ENCODE measurements at places on chromosomes 11 and 22. TPM values are rescaled to one million over a fixed set of nuclear protein-coding genes. Genes with fewer than 3 reads are reported as not detected.
A peak's percentile ranks its signal among the peaks of the same experiment; 100 is the strongest.

DNA sequence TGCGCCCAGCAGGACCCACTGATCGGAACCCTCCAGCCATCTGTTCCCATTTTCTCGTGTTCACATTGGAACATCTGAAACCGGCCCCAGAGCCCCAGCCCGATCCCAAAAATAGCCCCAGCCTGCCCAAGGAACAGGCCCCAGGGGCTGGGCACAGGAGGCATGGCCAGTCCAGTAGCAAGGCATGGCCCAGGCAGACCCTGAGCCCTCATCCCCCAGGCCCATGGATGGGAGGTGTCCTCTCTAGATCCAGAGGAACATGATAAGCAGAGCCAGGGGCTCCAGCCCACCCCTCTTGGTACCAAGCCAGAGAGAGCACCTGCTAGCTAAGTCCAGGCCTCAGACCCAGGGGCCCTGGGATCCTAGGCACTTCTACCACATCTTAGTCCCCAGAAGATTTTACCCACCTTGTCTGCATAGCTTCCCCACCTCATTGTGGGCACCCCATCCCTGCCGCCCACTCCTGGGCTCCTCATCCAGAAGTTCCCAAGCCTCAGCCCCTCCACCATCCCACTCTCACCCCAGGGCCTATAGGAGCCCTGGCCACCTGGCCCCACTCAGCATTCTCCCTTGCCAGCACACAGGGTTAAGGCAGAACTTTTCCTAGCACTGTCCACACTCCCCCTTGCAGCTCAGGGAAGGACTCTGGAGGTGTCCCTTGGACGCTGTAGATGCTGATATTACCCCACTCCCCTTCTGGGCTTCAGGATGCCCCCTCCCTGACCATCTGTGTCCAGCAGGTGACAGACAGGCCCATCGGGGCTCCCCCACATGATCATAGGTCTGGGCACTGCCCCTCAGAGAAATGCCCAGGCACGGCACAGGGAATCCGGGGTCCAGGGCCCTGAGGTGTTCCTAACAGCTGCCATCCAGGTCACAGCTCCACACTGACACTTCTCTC, 9.5 kb downstream of the BCL9L start:
- DNase-seq = no peak

RTN3 gene
- total RNA-seq = 45.0 TPM

DNA sequence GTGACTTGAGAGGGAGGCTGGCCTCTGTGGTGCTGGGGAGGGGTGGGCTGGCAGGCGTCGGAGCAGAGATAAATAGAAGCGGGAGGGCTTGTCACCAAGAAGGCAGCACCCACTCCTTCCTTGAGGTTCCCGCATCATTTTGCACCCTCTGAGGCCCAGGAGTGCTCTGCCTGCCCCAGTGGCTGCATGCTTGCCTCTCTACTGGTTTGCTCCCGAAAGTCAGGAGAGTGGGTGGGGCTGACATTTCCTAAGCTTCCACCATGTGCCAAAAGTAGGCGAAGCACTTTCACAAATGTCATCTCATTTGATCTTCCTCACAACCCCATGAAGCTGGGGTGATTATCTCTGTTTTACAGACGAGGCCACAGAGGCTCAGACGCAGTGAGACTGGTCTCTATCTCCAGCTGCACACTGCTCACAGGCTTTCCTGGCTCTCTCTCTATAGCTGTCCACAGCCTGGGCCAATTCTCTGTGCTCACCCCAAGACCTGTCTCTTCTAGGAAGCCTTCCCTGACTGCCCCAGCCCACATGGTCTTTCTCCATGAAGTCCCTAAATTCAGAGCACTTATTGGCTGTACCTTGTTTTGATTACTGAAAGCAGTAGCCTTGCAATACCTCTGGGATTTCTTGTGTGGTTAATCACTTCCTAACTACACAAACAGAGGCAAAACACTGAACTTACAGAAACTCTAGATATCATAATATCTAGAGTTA, 2.6 kb upstream of the UCP3 start:
- no peak for DNase-seq

PGA5 gene
- total RNA-seq = not detected

- DNase-seq = no peak
These were observed 133.5 kb downstream of the CD44 start for GRCh38 chr11:35272391-35272902.

DNA sequence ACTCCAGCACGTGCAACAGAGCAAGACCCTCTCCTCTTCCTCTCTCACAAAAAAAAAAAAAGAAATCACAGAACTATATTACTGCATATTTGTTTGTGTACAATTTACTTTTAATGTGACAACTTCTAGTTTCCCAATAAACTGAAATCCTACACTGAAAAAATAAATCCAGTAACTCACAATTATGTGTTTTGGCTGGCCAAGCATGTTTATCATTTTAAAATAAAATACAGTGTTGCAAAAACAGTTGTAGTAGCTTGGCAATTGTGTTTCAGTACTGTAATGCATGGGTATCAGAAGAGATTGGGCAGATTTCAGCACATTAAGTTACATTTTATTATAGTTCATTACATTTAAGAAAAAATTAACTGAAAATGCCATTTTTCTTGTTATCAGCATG, 344.9 kb downstream of the ETS1 start:
- DNase-seq = no peak

GRCh38 chr11:61972672-61973475, 5.4 kb upstream of the FTH1 start:
- DNase-seq = no peak

SCN2B gene
- total RNA-seq = 24.9 TPM

- no peak for DNase-seq
These were observed 8.4 kb downstream of the APOBEC3A start for GRCh38 chr22:38965614-38966379.

DNA sequence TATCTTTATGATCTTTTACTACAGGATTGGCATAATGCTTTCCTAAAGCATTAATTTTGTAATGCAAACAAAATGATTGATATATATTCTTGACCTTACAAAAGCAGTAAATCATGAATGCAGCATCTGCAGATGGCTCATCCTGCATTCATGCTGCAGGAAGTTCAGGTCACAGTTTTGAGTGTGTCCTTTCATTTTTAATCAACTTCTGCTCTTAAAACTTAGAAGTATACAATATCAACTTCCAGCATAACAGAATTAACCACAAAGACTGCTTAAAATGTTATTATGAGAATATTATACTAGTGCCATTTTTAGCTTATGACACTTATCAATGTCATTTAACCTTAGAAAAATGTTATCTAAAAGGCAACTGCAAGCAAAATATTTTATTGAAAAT, 54.0 kb downstream of the SLC36A4 start:
- DNase-seq = no peak

- DNase-seq = no peak
These were observed 126.5 kb downstream of the RASSF10 start for GRCh38 chr11:13135385-13136271.

- DNase-seq = no peak
These were observed 29.9 kb downstream of the ENDOD1 start for GRCh38 chr11:95119361-95120060.

TRIM64C gene
- not detected for total RNA-seq

GRCh38 chr11:94593030-94593429, 25.9 kb downstream of the PIWIL4 start:
- no peak for DNase-seq

DNA sequence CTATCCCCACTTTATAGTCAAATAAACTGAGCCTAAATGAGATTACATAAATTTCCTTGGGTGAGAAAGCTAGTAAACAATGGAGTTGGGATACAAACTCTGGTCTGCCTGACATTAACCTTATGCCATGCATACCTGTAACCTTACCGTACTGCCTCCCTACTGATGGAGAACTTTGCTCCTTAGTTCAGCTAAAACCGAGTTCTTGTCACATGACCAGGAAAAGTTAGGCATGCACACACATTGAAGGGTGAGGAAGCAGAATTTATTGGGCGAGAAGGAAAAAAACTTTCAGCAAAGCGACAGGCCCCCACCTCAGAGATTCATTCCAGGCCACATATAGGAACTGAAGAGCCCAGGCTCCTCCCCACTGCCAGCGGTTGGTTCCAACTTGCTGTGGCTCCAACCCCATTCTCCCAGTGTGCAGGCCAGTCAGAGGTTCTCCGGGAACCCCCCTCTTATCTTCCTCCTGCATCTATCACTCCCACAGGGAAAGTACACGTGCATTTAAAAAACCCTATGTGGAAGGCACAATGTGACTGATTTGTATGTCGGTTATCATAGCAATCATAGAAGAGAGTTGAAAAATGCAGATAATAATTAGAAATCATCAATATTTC, 3.2 kb upstream of the PIWIL4 start:
- no peak for DNase-seq

SLC7A4 gene
- 0.25 TPM for total RNA-seq

KCNJ11 gene
- 17.5 TPM for total RNA-seq

DNA sequence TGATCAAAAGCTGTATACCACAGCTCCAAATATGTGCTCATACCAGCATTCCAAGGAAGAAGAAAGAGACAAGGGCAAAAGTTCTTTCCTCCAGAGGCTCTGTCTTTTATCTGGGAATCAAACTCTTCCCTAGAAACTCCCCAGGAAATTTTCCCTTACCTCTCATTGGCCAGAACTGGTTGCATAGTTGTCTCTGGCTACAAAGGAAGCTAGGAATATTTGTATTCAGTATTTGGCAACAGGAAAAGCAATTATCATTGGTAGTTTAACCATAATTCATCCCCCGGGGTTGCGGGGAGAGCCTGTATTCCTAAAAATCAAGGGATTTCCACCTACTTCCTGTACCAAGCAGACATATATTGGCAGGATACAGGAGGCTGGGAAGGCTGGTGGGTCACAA, 10.5 kb upstream of the ZFTA start:
- DNase-seq = no peak

TMPRSS5 gene
- 0.47 TPM for total RNA-seq

GRCh38 chr11:132200353-132200936, 830.0 kb downstream of the NTM start:
- DNase-seq = no peak

DNA sequence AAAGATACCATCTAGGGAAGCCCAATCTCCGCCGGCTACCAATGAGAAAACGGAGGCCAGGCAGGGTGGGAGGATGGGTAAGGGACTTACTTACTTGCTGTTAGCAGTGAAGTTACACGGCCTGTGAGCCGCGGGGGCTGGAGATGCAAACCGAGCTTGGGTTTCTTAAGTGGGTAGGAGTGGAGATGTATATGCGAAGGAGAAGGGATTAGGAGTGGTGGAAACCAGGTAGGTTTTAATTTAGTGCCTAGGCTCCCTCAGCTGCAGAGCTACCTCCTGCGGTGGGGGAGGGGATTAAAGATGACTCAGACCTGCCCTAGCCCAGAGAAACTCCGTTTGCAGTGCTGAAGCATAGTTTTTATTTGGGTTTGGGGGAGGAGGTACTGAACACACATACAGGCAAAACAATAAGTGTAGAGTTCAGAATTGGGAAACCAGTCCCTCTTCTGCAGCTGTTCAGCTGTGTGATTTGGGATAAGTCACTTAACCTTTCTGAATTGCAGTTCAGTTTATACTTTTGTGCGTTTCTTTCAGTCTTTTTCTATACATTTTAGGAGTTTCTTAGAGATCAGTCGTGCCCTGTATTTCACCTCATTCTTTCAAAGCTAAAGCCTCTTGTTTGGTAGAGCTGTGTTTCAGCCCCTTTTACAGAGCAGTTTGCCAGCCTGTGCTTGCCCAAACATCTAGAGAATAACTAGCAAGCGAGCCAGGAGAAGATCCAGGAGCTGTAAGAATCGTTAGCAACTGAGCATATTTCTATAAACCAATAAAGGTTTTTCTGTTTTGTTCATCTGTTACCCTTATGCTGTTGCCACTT, 596 bp upstream of the TNRC6B start:
- peak; percentile 18 for DNase-seq

OR52H1 gene
- not detected for total RNA-seq

RBMXL2 gene
- not detected for total RNA-seq

DNA sequence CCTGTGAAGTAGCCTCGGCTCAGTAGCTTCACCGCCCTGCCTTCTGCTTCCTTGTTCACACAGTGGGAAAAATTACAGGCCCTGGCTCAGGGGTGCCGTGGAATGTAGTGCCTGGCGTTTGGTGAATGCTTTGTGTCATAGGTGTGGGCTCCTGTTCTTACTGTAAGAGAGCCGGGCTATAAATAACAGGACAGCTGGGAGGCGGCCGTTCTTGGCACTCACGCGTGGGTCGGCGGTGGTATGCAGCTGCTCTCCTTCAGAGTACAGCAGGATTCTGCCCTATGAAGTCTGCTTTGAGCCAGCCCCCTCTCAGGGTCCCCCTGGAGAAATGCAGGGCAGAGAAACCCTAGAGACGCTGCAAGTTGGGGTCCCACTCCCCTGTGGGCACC, 84.2 kb downstream of the CTTN start:
- DNase-seq = peak; percentile 61

MPPED2 gene
- total RNA-seq = 10.8 TPM

DNA sequence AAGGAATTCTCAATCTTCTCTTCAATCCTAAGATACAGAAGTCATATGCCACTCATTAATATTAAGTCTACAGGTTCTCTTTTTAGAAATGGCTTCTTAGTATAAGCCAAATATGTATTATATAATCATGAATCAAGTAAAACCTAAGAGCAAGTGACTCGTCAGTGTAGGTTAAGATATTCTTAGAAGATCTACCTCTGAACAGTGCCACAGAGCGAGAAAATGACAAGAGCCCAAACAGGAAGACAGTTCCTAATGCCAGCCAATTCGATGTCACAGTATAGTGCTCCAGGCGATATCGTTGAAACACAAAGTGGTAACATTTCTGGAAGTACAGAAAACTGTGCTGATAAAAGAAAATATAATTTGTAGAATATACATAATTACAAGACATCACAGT, 33.3 kb downstream of the ALG9 start:
- no peak for DNase-seq

GRCh38 chr11:130037058-130037457, 32.6 kb upstream of the APLP2 start:
- DNase-seq = no peak

- peak; percentile 71 for DNase-seq
These were observed 15.4 kb downstream of the BAD start for GRCh38 chr11:64268893-64269539.

DNA sequence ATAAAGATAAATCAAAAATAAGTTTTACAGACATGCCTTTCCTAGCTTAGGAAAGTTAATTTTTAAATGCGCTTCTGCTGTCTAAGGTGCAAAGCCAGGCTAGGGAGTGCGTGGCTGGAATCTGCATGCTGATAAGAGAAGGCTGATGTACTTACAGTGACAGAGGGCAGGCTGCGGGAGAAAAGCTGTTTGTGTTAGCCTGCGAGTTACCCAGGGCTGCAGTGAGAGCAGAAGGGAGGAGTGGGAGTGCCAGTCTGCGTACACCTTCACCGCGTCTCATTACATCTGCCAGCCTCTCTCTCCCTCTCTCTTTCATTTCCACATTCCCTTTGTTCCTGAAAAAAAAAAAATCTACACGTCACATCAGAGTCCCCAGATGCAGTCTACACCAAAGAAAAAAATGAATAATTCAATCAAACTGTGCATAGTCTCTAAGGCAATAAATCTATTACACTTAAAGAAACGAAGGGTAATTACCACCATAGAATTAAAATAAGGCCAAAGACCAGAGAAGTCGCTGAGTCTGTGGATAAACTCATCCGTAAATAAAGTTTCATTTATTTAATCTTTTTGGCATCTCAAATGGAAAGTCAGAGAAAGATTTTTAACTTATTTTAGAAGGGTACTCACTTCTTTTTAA, 126.4 kb upstream of the C11orf58 start:
- DNase-seq = no peak

- DNase-seq = peak; percentile 81
These were observed 2.0 kb downstream of the HEPN1 start for GRCh38 chr11:124920870-124921609.

Measured in left ventricle myocardium inferior (tissue), 1 donor.